ENCODE measurements at places on chromosomes 16 and 17.

DNA sequence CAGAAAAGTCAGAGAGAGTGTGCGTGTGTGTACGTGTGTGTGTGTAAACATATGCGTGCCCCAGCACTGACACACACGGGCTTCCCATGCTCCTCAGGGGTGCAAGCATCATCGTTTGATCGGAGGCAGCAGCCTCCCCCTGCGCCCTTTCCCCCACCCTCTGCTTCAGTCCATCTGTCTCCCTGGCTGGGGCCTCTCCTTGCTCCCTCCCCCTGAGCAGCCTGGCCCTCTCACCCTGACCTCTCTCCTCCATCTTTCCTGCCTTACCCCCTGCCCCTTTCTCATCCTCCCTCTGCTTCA is 4.4 kb downstream of the STX1B start:
- DNase-seq, result no peak

- no peak for DNase-seq
These were observed 101.3 kb downstream of the CDK5R1 start for GRCh38 chr17:32588135-32588534.

DNA sequence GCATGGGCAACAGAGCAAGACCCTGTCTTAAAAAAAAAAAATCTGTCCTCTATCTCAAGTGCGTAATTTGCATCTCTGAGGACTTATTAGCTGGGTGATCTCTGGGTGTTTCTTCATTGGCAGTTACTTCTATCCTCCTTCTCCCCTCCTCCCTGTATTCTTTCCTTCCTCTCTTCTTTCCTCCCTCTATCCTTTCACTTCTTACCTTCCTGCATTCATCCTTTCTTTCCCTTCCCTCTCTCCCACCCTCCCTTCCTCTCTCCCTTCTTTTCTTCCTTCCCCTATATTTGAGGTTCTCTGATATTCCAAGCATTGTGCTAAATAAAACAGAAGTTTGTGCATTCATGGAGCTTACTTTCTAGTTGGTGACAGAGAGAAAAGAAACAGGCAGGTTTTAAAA is 10.7 kb downstream of the MFSD11 start:
- no peak for DNase-seq

- no peak for DNase-seq
These were observed 2.4 kb downstream of the FXR2 start for GRCh38 chr17:7612294-7612640.

- no peak for DNase-seq
These were observed 24.0 kb downstream of the TMC6 start for GRCh38 chr17:78104540-78104941.

DNA sequence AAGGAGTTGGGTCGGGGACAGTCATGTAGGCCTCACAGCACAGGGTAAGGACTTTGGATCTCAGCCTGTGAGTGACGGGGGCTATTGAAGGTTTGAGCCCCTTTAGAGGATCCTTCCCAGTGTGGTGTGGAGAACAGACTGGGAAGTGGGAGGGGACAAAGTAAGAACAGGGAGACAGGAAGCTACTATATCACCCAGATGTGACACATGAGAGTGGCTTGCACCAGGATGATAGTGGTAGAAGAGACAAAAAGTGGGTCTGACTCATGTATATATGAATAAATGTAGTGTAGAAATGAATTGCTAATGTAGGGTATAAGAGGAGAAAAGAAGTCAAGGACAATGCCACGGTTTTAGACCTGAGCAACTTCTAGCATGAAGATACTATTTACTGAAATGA is 4.5 kb downstream of the NUP93 start:
- no peak for DNase-seq

DNA sequence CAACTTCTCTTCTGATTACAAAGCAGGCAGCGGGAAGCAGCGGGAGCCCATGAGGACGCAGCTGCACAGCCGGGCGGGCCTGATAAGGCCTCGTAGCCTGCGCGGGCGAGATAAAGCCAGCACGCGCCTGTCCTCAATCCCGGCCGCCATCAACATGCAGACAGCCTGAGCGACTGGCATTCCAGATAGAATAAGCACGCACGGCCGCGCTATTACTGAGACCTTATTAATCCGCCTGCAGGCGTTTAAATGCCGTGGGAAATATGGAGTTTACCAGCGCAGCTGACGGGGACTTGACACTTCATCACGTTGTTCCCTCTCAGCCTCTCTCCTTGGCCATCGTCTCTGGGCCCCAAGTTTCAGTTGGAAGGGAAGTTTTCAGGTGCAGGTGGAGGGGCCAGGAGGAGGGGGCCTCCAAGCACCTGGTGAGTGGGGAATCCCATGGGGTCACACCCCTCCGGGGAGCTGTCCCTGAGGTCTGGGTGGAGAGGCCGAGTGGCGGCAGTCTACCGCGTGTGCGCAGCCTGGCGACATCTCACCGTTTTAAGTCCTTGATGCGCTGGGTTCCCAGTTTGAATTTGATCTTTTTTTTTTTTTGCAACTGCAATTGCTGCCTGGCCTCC is 27.3 kb upstream of the CBFA2T3 start:
- no peak for DNase-seq
